ENCODE measurements at places on chromosomes 16 and 17. TPM values are rescaled to one million over a fixed set of nuclear protein-coding genes. Genes with fewer than 3 reads are reported as not detected.

Gene PABPN1L
- not detected for total RNA-seq

Gene SOCS1
- total RNA-seq, result 2.3 TPM

Gene GRIN2A
- 0.26 TPM for total RNA-seq

Gene SERPINF2
- 0.20 TPM for total RNA-seq

Gene TRPV2
- total RNA-seq, result 71.5 TPM

Gene SEPTIN12
- total RNA-seq, result not detected

Gene CACNG3
- not detected for total RNA-seq

Gene TOX3
- total RNA-seq, result not detected

Gene GIT1
- total RNA-seq, result 44.7 TPM

Gene KRT31
- not detected for total RNA-seq

All from smooth muscle cell of the pulmonary artery (primary cell).